CD4-positive, alpha-beta T cell treated with Interleukin-21 for 1 hour (primary cell): ENCODE measurements at places on chromosomes 2 and 18.

- DNase-seq = no peak
Measured at GRCh38 chr2:139403948-139404347, 623.8 kb upstream of the NXPH2 start.

GRCh38 chr2:212958757-212959295, 192.6 kb downstream of the IKZF2 start:
- peak; percentile 13 for DNase-seq

DNA sequence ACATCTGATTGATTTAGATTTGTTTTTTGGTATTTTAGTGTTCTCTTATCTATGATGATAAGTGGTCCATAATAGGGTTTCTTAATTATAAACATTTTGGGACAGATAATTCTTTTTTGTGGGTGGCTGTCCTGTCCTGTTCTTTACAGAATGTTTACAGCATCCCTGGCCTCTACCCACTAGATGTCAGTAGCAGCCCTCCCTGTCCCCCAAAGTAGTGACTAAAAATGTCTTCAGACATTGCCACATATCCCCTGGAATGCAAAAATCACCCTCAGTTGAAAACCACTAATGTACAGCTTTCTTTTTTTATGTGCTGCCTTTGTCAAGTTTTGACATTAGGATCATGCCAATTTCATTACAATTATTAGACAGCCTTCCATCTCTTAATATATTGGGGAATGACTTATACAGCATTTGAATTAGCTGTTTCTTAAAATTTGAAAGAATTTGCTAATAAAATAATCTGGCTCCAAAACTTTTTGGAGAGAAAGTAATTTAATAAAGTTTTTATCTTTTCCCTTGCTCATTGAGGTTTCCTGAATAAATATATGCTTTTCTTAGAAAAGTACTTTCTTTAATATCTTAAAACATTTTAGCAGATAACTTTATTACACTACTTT, 19.5 kb downstream of the WIPF1 start:
- peak; percentile 79 for DNase-seq

DNA sequence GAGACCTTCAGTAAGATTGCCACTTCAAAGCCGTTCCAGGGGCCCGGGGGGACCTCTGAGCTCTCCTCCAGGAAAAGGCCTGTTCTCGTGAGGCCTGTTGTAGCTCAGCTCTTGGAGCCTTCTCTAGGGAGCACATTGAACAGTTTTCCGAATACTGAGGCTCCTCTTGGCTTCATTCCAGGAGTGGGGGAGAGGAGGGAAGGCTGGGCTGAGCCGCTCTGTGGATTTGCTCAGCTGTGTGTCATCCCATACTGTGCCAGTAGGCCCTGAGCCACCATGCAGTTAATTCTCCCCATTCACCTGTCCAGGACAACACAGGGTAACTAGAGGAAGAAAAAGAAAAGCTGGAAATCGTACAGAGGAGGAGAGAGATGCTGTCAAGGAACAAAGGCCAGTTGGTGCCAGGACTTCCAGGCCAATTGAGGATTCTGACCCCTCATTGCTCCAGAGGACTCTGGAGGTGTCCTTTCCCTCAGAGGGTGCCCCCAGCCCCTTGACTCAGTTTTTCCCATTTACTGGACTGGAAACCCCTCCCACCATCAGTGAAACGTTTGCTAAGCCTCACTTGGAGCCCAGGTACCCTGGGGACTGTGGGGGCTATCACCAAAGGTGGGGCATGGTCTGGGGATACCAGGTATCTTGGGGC, 41.4 kb downstream of the HS1BP3 start:
- DNase-seq = no peak

- DNase-seq = no peak
Measured at GRCh38 chr2:37354531-37354930, 10.1 kb downstream of the QPCT start.

- no peak for DNase-seq
Measured at GRCh38 chr2:138228101-138228500, 263.8 kb downstream of the HNMT start.

DNA sequence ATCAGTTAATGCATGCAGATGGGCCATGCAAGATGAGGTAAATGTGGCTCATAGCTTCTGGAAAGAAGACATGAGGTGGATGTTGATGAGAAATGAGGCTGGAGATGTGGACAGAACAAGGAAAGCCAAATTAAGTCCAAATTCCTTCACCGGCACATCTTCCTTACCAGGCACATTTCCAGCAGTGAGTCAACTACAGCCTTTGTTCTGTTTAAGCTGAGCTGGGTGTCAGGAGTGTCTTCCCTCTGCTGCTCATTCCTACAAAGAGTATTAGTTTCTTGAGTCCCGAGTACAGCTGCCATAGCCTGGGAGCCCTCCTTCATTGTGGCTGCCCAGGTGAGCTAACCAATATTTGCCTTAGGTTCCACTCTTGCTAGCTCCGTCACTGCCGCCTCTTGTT, 945.0 kb downstream of the SLC4A3 start:
- DNase-seq = no peak

DNA sequence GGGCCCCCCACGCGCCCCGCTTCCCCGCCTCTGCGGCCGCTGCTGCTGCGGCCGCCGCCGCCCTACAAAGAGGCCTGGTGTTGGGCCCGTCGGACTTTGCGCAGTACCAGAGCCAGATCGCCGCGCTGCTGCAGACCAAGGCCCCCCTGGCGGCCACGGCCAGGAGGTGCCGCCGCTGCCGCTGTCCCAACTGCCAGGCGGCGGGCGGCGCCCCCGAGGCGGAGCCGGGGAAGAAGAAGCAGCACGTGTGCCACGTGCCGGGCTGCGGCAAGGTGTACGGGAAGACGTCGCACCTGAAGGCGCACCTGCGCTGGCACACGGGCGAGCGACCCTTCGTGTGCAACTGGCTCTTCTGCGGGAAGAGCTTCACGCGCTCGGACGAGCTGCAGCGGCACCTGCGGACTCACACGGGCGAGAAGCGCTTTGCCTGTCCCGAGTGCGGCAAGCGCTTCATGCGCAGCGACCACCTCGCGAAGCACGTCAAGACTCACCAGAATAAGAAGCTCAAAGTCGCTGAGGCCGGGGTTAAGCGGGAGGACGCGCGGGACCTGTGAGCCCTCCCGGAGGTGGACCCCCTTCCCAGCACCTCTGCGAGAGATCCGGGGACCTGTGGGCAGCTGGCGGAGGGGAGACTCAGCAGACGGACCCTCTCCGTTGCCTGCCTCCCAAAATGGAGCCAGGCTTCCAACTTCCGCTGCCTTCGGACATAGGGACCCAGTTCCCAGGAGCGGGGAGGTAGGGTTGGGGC, 1.9 kb downstream of the SP5 start:
- DNase-seq = peak; percentile 23

DNA sequence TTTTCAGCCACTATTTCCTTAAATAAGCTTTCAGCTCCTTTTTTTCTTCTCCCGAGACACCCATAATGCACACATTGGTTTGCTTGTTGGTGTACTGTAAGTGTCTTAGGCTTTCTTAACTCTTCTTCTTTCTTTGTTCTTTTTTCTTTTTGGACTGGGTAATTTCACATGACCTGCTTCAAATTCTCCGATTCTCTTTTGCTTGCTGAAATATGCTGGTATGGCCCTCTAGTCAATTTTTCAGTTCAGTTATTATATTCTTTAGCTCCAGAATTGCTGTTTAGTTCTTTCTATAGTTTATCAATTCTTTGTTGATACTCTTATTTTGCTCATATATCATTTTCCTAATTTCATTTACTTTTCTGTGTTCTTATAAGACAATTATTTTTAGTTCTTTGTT, 15.3 kb downstream of the FASTKD2 start:
- DNase-seq = no peak

GRCh38 chr18:25650201-25650941, 298.4 kb upstream of the ZNF521 start:
- DNase-seq = no peak

GRCh38 chr2:199756743-199757142, 94.2 kb downstream of the FTCDNL1 start:
- no peak for DNase-seq

GRCh38 chr2:136766073-136766404, 694 bp downstream of the THSD7B start:
- no peak for DNase-seq

- no peak for DNase-seq
Measured at GRCh38 chr2:48991415-48992131, 162.7 kb downstream of the FSHR start.
